ENCODE measurements at places on chromosomes 2 and 18.

- no peak for DNase-seq
These were observed 71.9 kb downstream of the CERS6 start for GRCh38 chr2:168528016-168528415.

DNA sequence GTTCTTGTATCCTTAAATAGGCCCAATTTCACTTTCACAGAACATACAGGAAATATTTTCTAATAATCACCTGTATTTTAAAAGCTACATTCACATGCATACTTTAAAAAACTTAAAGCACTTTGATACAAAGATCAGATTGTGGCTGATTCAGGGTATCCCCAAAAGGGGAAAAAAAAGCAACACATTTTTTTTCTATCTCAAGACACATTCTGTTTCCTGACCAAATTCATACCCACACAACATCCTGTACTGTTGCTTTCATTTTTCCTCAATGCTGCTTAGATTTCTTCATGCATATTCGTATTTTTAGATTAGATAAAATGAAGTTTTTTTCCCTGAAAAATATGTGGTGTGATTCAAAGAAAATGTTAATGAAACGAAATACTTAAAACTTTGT is 122.5 kb downstream of the TMEFF2 start:
- DNase-seq, result no peak

- no peak for DNase-seq
These were observed 615.1 kb upstream of the SALL3 start for GRCh38 chr18:78364388-78364960.

DNA sequence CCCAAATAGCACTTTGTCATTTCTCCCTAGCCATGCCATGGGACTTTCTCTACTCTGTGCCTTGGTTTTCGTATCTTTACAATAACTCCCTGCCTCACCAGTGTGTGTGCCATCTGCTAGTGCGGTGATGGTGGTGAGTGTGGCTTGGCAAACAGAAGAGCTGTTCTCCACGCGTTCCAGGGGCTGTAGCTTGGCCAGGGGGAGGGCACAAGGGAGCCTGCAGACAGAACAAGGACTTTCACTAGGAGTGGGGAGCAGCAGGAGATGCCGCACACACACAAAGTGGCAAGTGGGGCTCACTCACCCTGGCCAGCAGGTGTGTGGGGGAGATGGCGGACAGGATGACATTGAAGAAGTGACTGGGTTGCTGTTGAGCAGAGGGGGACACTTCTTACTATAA is 196.9 kb downstream of the HAUS1 start:
- DNase-seq, result no peak

DNA sequence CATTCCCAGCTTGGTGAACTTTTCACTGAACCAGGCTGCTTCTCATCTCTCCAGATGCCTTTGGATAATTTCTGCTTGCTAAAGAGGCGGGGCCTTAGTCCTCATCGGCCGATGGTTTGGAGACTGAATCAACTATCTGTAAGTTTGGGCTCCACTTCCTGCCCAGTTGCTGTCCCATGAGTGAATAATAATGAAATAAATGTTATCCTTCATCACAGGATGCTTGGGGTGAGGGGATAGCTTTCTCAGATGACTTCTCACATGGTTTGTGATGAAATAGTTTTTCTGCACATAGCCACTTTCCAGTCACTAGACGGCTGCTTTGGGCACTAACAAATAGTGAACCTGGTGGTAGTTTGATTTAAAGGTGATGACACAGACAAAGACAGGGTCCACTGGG is 376.6 kb upstream of the TRIB2 start:
- DNase-seq, result no peak

DNA sequence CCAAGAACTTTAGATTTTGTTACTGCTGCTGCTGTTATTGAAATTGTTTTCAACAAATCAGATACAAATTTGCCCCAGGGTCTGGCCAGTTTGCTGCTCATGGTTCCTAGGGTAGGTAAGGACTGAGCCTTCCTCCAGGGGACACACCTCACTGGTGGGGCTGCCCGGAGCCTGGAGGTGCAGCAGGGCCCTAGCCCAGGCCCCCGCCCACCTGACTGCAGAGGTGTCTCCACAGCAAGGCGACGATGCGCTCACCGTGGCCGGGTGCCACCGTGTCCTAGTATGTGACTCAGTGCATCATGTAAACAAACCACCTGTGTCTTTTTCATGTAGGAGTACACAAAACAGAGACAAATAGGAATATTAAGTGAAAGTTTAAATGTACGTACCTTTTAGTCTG is 153.5 kb upstream of the TPO start:
- no peak for DNase-seq

DNA sequence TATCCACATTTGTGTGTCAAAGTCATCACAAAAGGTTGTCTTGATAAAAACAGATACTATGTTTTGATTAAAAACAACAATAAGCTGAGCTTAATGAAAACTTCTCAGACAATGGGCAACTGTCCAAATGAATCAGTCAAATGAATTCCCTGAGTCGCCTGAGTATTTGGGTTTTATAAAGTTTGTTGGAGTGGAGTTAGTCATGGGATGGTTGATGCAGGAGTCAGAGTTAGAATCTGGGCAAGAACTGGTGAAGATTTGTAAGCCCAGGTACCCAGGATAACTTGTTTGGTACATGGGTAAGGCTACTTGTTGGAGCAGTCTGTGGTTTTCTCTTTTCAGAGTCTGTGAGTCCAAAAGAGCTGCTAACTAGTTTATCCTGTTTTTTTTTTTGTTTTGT is 34.4 kb upstream of the RAPGEF4 start:
- DNase-seq, result no peak

Data from NAMALWA (cell line).